ENCODE measurements at places on chromosomes 5 and 9. TPM values are rescaled to one million over a fixed set of nuclear protein-coding genes. Genes with fewer than 3 reads are reported as not detected.

CCDC187 gene
- total RNA-seq, result not detected

GRCh38 chr5:118806571-118806970 lies 181.8 kb downstream of the DTWD2 start:
- DNase-seq, result no peak

GRCh38 chr5:78781611-78782286 lies 133.2 kb upstream of the LHFPL2 start:
- DNase-seq, result no peak

NUTM2G gene
- not detected for total RNA-seq

DNA sequence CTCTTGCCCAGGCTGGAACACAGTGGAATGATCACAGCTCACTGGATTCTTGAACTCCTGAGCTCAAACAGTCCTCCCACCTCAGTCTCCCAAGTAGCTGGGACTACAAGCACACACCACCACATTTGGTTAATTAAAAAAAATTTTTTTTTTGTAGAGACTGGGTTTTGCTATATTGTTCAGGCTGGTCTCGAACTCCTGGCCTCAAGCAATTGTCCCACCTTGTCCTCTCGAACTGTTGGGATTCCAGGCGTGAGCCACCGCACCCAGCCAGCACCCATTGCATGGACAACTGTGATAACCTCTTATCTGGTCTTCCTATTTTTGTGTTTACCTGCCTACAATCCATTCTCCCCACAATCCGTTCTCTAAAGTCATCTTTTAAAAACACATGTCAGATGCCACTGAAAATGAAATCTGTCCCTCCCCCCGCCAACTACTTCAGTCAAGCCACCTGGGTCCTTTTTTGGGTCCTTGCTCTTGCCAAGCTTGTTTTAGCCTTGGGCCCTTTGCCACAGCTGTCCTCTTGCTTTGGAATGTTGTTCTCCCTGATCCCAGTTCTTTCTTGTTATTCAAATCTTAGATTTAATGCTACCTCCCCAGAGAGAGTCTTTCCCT lies 250.5 kb downstream of the PIK3R1 start:
- DNase-seq, result no peak

- DNase-seq, result peak; percentile 24
These were observed 250.5 kb downstream of the DENND1A start for GRCh38 chr9:123679330-123679987.

- no peak for DNase-seq
These were observed 141.7 kb downstream of the GADD45G start for GRCh38 chr9:89746385-89747116.

- DNase-seq, result no peak
These were observed 116.8 kb upstream of the PDE4D start for GRCh38 chr5:60010328-60010727.

DNA sequence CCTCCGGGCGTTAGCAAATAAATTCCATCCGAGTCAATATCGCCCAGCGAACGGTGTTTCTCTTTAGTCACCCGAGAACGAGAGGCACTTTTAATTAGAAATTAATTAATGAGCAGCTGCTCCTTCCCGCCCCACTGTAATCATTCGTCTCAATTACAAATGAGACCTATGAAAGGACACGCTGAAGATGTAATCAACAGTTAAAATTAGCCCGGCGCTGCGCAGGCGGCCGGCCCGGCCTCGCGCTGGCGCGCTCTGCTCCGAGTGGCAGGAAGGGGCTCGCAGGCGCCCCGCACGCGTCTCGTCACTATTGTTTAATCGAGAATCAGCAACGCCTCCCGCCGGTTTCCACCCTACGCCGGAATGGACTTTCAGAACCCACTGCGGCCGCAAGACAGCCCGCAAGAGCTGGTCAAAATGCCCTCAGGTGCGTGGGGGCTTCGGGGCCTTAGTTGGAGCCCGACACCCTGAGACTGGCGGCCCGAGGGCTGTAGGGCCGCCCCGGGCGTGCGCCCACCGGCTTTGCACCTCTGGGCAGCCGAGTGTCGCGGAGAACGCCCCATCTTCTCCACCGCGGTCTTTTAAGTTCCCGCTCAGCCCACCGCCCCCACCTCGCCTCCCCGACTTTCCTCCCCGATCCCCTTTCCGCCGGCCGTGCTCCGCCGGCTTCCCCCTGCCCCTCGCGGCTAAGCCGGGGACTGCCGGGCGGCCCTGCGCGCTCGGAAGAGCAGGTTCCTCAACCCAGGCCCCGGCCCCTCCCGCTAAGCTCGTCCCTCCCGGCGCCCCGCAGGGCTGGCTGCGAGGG lies 597 bp upstream of the IRX4 start:
- peak; percentile 39 for DNase-seq
